Left colon (tissue), 2 donors: ENCODE measurements at places on chromosomes 11 and 22.

GRCh38 chr11:13929395-13929891 is 33.1 kb upstream of the SPON1 start:
- DNase-seq, result no peak

- no peak for DNase-seq
Observed at GRCh38 chr11:11865449-11865848, 23.7 kb downstream of the USP47 start.

GRCh38 chr11:64382586-64382985 is 23.6 kb downstream of the RPS6KA4 start:
- no peak for DNase-seq

DNA sequence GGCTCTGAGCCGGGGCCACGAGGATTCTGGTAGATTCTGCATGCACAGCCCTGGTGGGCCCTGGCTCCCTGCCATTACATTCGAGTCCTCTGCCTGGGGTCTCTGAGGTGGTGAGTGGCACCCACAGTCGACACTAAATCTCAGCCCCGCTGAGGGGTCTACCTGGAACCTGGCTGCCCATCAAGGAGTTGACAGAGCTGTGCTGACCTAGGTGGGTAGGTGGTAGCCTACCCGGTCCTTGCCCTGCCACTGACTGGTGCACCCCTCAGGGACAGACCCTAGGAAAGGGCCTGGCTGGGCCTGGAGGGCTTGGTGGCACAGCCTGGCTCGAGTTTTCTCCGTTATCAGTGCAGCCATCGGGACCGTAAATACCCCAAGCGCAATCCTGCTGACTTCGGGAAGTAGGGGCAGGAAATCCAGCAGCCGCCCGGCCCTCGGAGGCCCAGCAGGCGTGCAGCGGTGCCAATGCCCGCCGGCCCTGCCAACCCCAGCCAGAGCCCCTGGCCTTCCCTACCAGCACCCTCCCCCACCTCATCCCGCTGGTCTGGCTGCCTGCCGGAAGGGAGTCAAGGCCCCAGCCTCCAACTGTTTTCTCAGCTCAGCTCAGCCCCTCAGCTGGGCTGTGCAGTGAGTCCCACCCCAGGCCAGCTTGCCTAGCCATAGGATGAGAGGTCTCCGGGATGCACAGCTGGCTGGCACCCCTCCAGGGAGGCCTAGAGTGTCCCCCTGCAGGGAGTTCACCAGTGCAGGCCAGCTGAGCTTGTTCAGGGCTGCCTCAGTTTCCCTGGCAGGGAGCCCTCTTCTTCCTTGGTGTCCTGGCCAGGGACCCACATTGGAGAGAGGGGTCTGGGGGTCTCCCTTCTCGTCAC is 80.4 kb upstream of the KCNQ1OT1 start:
- peak; percentile 25 for DNase-seq

DNA sequence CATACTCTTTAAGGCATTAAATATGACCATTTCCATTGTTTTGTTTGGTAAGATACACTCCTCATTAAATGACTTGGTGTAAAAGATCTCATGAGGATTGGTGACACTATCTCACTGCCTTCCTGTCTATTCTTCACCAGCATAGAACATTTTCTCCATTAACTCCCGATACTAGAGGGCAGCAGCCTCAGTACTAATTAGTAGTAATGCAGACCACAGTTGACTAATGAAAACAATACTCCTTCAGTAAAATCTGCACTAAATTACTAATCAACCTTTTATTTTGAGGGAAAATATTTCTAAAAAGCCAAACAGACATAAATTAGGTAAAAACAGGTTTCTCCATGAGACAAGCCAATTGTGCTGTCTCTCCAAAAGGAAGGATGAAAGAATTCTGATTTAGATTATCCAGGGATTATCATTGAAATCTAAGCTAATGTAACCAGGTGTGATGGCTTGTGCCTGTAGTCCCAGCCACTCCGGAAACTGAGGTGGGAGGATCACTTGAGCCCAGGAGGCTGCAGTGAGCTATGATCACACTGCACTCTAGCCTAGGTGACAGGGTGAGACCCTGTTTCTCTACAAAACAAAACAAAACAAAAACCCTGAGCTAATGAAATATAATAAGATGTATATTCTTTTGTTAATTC is 9.4 kb downstream of the PGM2L1 start:
- peak; percentile 72 for DNase-seq

GRCh38 chr11:125626288-125626950 is 1.5 kb downstream of the CHEK1 start:
- no peak for DNase-seq
